Epithelial cell of proximal tubule (primary cell): ENCODE measurements at places on chromosomes 2 and 18. TPM values are rescaled to one million over a fixed set of nuclear protein-coding genes. Genes with fewer than 3 reads are reported as not detected.

GRCh38 chr2:112318515-112318914 lies 43.1 kb downstream of the ZC3H6 start:
- DNase-seq: no peak

- DNase-seq: no peak
These were observed 15.1 kb upstream of the DARS1 start for GRCh38 chr2:136000502-136000901.

The NOSTRIN gene
- total RNA-seq: 0.36 and 3.1 TPM in 2 replicates

The ONECUT2 gene
- under 0.01 and 0.06 TPM in 2 replicates for total RNA-seq
